Epithelial cell of prostate (primary cell): ENCODE measurements at places on chromosomes 16 and 17.

- DNase-seq, result no peak
These were observed 41.3 kb upstream of the ZCCHC14 start for GRCh38 chr16:87534030-87534653.

DNA sequence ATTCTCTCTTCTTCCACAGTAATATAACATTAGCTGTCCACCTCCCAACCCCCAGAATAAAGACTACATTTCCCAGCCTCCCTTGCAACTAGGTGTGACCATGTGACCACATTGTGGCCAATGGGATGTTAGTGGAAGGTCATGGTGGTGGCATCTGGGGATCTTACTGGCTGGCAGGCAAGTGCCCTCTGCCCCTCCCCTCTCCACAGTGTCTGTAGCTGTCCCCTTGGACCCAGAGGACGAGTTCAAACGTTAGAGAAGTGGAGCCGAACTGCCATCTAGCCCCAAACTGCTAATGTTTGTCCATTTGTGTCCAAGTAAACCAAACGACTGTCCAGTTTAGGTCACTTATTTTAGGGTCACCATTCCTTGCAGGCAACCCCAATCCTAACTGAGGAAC lies 26.6 kb upstream of the KCNG4 start:
- DNase-seq, result no peak

- no peak for DNase-seq
These were observed 585 bp downstream of the MLKL start for GRCh38 chr16:74700116-74700437.

- peak; percentile 10 for DNase-seq
These were observed 132.4 kb upstream of the CHMP6 start for GRCh38 chr17:80859002-80859941.

- no peak for DNase-seq
These were observed 692.5 kb downstream of the TOX3 start for GRCh38 chr16:51854401-51854951.

- DNase-seq, result no peak
These were observed 95.4 kb downstream of the MRM1 start for GRCh38 chr17:36696805-36697204.

- DNase-seq, result no peak
These were observed 32.3 kb downstream of the ATPAF2 start for GRCh38 chr17:18006495-18007239.

DNA sequence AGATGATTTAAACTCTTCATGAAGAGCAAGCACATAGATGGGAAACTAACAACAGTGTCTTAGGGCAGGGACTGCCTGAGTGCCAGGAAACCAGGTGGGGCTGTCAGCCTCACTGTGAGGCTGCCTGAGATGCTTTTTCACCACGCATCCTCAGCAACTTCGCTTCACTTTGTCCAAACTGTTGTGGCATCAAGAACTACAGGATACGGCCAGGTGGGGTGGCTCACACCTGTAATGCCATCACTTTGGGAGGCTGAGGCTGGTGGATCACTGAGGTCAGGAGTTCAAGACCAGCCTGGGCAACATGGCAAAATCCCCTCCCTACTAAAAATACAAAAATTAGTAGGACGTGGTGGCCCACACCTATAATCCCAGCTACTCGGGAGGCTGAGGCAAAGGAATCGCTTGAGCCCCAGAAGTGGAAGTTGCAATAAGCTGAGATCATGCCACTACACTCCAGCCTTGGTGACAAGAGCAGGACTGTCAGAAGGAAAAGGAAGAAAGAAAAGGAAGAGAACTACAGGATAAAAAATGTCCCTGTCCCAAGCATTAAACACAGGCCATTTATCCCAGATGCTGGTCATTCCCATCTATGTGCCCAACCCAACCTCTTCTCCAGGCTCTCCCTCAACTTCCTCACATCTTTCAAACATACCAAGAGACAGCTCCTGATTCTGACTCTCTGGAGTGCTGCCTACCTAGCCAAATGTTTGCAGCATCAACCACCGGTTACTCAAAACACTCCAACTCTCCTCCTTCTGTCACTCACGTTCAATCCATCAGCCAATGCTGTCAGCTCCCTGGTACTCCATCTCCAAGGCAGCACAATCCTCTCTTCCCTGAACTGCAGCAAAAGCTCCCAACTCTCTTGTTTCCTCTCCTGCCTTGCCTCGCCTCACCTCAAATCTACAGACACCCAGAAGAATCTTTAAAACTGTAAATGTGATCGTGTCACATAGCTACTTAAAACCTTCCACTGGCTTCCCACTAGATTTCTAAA lies 1.6 kb downstream of the EIF4A3 start:
- no peak for DNase-seq
